ENCODE measurements at places on chromosomes 2 and 18.

- DNase-seq: no peak
Measured at GRCh38 chr2:425243-425642, 137.4 kb upstream of the ALKAL2 start.

DNA sequence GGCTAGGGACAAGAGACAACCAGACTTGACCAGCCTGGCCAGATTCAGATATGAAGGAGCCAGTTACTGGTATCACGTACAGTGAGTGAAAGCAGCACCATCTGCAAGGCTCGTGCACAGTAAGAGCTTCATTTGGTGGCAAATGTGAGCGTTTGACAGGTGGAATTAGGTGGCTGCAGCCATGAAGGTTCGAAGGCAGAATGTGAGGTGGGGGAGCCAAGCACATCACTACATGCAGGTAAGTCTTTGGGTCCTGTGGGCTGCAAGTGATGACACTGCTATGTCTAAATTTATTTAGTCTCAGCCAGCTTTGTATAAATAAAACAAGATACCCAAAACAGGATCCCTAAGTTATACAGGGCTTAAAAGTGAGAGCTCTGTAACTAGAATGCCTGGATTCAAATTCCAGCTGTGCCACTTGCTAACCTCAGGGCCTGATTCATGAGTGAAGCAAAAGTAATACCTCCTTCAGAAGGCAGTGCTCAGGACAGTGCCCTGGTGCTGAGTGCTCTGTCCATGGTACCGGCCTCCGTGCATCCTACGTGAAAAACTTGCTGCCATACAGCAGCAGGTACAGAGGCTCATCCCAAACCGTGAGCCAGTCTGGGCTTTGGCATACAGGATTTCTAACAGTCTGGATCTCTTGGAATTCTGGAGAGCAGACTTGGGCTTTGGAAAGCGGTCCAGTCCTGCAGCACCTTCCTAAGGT, 18.6 kb downstream of the DDX18 start:
- DNase-seq: no peak

GRCh38 chr2:17101596-17101995, 416.6 kb downstream of the RAD51AP2 start:
- no peak for DNase-seq

- no peak for DNase-seq
Measured at GRCh38 chr2:25265001-25265400, 76.7 kb downstream of the DNMT3A start.

DNA sequence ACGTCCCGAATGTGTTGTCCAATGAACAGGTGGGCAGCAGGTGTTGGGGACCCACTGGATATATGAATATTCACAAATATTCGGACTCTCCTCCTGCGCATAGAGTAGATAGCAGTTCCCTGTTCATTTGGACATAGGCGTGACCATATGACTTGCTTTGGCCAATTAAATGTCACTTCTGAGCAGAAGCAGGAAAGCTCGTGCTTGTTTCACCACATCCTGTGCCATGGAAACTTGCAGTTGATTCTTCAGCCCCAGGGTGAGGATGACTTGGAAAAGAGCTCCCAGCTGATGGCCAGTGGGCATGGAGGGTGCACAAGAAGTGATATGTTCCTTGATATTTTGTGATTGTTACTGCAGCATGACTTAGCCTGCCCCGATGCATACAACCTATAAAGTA, 52.6 kb downstream of the PTPRM start:
- no peak for DNase-seq

GRCh38 chr2:19785867-19786266, 115.9 kb downstream of the TTC32 start:
- no peak for DNase-seq
